ENCODE measurements at places on chromosomes 4 and X.

GRCh38 chr4:177401658-177402273, 40.5 kb downstream of the AGA start:
- DNase-seq: no peak

DNA sequence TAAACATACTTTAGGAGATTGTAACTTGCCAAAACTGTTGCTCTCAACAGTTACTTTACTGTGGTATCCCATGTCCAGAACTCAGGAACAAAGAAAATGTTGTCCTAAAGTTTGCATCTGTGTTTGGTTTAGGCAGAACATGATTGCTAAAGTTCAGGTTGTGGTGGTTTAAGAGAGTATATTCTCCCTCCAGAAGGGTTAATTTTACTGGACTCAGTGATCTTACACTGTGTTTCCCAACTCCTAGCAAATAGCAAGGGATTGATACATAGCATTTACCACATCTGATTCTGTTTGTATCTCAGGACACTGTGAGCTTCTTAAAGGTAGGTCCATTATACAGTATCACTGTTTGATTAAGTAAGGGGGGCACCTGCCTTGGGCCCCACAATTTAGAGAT, 13.3 kb upstream of the DCK start:
- no peak for DNase-seq

- DNase-seq: no peak
Measured at GRCh38 chrX:115949900-115950822, 220.4 kb upstream of the AGTR2 start.

- no peak for DNase-seq
Measured at GRCh38 chr4:38684951-38685844, 21.2 kb downstream of the KLF3 start.

DNA sequence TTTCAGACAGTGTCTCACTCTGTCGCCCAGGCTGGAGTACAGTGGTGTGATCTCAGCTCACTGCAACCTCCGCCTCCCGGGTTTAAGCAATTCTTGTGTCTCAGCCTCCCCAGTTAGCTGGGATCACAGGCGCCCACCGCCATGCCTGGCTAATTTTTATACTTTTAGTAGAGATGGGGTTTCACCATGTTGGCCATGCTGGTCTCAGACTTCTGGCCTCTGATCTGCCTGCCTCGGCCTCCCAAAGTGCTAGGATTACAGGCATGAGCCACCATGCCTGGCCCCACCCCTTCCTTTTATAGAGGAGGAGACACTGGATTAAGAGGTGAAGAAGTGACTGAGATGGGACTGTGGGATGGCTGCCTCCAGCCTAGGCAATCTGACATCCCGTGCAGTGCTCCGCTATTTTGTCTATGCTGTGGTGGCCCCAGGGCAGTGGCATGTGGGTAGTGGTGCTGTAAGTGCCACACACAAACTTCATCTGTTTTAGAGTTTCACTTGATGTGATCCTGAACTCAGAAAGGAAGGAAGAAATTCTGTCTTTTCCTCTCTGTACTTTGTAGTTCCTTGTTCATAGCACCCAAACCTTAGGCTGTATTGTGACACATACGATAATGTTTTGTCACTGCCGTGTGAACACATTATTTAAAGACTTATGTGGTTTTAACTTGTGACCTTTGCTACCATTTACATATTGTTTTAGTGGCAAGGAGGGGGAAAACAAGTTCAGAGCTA, 48.9 kb downstream of the FNIP2 start:
- DNase-seq: no peak

DNA sequence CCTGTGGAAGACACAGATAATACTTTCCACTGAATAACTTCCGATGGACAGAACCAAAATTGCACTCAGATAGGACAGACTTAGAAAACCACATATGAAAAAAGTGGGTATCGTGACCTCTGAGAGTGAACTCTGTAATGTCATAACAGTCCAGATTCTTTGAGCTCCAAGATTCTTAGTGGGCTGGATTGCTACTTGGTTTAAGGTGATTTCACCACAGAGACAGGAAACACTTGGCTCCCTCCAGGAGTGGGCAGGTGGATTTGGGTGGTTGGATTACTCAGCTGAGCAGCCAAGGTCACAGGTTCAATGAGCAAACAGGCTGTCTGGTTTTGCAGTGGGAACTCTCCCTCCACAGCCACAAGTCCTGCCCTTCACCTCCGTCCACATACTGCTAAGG, 126.0 kb downstream of the AFAP1 start:
- no peak for DNase-seq

GRCh38 chr4:172818901-172819300, 349.7 kb upstream of the GALNT7 start:
- DNase-seq: no peak

DNA sequence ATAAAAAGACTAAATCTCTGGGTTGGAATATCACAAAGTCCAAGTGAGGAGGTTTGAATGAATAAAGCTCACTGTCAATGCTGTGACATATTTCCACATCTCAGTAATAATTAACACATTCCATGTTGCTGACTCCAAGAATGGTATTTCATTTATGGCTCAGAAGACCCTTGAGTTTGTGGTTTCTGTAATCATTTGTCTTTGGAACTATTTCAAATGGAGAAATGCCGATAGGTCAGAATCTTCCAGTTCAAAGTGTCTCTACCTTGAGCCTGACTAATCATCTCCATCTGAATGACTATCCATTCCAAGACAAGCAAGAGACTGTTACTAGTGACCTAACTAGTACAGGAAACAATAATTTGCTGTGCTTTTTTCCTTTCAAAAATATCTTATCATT, 24.2 kb upstream of the SLC2A9 start:
- no peak for DNase-seq

GRCh38 chrX:130385520-130385919, at the start of gene GPR119:
GPR119 (minus strand) TSS chrX:130385674; CDS start chrX:130385447, 227 bp downstream.
- no peak for DNase-seq

DNA sequence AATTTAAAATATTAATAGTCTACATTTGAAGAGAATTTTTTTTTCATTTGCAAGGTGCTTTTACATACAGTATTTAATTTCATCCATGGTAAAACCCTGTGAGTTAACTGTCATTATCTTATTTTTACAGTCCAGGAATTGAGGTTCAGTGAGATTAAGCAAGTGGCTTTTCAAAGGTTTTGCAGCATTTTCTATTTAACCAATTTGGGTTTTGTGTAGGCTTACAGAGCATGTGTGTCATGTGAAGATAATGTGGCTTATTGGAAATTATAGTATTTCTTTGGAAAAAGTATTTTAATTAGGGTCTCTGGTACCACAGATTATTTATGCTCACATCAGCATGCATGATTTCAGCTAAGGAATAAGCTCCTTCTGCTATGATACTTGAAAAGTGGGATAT, 4.5 kb downstream of the XK start:
- DNase-seq: no peak

- no peak for DNase-seq
Measured at GRCh38 chr4:188299161-188299560, 159.9 kb downstream of the TRIML1 start.

GRCh38 chrX:3777416-3777815, 64.0 kb upstream of the PRKX start:
- DNase-seq: no peak

GRCh38 chrX:13078739-13079444, 34.5 kb upstream of the FAM9C start:
- no peak for DNase-seq

DNA sequence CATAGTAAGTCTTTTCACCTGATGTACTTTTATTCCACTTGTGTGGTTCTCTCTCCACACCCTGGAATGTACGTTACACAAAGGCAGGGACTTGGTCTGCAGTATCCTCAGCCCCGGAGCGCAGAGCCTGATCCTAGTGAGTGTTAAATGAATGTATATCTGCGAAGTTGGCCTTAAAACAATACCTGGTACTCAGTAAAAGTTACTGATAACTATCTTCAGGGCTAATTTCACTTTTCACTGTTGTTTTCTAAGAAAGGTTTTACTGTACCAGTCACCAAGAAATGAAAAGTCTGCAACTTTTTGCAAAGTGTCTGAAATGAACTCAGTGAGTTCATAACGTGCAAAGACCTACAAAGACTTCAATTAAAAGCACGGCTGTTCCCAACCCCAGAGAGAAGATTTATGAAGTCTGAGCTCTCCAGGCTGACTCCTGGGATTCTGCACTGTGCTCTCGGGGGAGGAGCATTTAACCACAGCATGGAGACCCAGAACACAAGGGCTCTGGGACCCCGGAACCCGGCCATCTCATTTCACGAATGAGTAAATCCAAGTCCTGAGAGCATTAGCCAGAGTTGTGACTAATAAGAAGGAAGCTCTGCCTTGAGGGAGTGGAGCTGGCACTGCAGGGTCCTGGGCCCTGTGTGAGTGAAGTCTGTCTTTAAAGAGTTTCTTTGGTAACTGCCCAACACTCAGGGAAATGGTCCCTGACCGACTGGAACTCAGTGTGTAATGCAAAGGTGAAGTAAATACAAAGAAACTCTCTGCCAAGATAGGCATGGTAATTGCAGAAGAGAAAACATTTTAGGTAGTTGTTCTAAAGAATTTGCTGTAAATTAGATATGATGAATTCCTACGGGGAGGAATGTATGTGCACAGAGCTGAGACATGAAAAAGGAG, 165.8 kb downstream of the NSUN7 start:
- DNase-seq: no peak

DNA sequence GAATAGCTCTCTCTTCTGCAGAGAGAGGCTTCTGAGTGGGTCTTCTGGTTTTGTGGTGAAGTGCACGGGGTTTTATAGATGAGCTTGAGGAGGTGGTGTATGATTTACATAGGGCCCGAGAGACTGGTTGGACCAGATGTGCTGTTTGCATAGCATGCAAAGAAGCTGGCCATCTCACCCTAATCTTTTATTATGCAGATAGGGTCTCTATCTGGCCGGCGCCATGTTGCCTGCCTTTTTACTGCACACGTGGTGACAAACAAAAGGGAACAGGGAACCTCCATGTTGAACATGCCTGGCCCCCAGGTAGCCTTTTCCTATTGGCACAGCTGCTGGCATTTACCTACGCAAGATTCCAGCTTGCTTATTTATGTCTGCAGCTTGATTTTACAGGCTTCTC, 473.3 kb upstream of the FAM47C start:
- no peak for DNase-seq

DNA sequence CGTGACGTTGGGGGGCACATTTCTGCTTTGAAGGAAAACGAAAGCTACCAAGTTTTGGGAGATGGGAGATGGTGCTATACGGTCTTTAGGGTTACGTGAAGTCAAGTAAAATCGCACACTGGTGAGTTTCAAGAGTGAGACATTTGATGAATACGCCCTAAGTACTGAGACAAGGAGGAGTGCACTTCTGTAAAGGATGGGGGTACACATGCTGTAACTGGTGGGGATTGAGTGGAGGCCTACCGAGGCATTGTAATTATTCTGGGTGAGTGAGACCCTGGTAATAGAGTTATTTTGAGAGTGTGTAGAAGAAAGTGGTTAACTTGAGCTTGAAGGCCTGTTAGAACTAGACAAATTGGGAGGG, 536 bp downstream of the SH3BGRL start:
- DNase-seq: no peak

GRCh38 chr4:161664740-161665139, 499.1 kb downstream of the FSTL5 start:
- no peak for DNase-seq

DNA sequence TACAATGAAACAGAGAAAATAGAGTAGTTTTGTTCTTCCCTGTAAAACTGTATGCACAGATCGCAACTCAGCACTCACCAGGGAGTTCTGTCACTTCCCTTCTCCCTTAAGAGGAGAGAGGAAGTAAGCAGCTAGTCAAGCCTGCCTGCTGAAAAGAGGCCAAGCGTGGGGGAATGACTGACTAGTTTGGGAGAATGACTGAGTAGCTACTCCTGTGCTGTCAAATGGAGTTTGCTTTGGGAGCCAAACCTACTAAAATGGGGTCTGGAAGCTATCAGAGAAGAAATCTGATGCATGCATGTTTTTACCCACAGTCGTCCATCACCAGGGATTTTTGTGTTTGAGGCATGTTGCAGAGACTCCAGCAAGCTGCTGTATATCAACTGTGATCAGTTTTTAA, 54.6 kb upstream of the LHFPL1 start:
- DNase-seq: no peak

- no peak for DNase-seq
Measured at GRCh38 chrX:85619962-85620361, 240.5 kb upstream of the POF1B start.

- no peak for DNase-seq
Measured at GRCh38 chr4:141180991-141181761, 39.5 kb upstream of the ZNF330 start.

- DNase-seq: no peak
Measured at GRCh38 chr4:186258216-186258811, 7.7 kb upstream of the F11 start.

DNA sequence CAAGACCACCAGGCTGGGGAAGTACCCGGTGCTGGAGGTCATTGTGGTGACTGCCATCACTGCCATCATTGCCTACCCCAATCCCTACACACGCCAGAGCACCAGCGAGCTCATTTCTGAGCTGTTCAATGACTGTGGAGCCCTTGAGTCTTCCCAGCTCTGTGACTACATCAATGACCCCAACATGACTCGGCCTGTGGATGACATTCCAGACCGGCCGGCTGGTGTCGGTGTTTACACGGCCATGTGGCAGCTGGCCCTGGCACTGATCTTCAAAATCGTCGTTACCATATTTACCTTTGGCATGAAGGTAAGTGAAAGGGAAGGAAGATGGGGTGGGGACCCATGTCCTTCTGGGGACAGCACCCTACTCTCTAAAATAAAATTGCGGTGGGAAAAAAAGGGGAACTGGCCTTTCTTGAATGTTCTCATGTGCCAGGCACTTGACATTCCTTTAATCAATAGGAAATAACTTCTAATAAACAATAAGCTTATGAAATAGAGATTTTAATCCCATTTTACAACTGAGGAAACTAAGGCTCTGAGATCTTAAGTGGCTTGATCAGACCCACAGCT, 51.6 kb downstream of the CLCN4 start:
- no peak for DNase-seq

GRCh38 chrX:264634-265455, 16.3 kb upstream of the PLCXD1 start:
- DNase-seq: no peak

GRCh38 chrX:39758791-39759525, 338.8 kb downstream of the BCOR start:
- DNase-seq: no peak

DNA sequence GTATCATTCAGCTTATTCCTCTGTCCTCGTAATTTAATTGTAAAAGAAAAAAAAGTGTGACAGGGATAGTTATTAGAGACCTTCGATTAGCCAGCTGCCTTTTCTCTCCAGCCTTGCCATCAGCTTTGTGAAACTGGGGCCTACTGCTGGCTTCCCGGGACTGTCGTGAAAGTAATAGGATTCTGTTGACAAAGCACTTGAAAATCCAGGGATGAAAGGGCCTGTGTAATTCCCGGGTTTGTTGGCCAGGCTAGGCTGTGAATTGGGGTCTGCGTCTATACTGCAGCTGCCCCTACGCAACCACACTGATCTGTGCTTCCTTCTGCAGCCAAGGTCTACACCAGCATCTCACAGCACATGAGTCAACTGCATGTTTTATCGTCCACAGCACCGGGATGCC, 120.4 kb upstream of the SCML1 start:
- DNase-seq: no peak
